ENCODE measurements at places on chromosomes 7 and 10.

DNA sequence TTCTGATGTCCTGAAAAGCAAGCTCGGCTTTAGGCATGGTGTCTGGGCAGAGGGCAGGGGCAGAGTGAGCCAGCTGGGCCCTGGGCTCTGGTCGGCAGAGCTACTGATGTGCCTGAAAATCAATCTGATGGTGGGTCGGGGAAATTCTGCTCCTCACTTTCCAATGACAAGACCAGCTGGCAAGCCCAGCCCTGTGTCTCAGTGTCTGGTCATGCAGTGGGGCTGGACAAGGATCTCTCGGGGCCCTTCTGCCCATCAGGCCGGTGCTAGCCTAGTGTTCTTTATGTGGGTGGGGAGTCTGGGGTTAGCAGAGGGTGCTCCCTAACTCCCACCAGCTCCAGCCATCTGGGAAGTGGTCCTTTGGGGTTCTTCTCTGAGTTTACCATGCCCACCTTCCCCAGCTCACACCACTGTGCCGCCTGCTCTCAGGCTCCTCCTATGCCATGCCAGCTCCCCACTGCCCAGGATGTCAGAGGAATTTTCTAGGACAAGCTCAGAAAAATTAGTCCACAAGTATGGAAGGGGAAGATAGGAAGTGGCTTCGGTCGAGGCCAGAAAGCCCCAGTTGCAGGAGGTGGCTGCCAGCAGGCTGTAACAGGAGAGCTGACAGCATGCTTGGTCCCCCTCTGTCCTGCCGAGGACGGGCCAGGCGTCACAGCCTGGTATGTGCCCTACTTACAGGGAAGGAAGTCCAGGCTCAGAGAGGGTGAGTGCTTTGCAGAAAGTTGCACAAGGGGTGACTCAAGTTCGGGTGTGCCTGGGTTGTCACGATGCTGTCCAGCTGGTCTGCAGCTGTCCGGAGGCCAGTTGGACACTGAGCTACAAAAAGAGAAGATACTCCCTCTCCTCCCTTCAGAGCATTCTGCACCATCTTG, 135.2 kb downstream of the ADCY1 start:
- DNase-seq, result no peak

GRCh38 chr10:110679486-110680272, 35.5 kb downstream of the RBM20 start:
- DNase-seq, result no peak

DNA sequence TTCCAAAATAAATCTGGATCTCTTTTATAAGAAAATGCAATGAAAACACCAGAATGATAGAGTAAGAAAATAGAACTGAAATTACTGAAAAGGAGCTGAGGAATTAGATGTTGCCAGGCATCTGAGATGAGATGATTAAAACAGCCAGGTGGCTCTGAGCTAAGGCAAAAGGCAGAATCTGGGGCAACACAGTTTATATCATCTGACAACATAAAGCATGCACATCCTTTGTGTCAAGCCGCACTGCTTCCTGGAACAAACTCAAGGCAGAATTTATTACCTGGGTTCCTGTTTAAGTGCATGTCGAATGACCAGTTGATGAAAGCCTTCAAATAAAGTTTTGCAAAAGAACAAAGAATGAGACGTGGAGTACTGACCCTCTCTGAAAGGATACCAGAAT, 247.0 kb downstream of the SNX10 start:
- DNase-seq, result no peak

GRCh38 chr10:93346694-93347093, 135.4 kb downstream of the MYOF start:
- DNase-seq, result no peak

- DNase-seq, result no peak
Observed at GRCh38 chr7:9217204-9217603, 783.8 kb downstream of the NXPH1 start.

- DNase-seq, result no peak
Observed at GRCh38 chr10:15123749-15124184, 26.6 kb downstream of the RPP38 start.

- DNase-seq, result peak; percentile 71
Observed at GRCh38 chr10:132163278-132163765, 23.4 kb upstream of the DPYSL4 start.

DNA sequence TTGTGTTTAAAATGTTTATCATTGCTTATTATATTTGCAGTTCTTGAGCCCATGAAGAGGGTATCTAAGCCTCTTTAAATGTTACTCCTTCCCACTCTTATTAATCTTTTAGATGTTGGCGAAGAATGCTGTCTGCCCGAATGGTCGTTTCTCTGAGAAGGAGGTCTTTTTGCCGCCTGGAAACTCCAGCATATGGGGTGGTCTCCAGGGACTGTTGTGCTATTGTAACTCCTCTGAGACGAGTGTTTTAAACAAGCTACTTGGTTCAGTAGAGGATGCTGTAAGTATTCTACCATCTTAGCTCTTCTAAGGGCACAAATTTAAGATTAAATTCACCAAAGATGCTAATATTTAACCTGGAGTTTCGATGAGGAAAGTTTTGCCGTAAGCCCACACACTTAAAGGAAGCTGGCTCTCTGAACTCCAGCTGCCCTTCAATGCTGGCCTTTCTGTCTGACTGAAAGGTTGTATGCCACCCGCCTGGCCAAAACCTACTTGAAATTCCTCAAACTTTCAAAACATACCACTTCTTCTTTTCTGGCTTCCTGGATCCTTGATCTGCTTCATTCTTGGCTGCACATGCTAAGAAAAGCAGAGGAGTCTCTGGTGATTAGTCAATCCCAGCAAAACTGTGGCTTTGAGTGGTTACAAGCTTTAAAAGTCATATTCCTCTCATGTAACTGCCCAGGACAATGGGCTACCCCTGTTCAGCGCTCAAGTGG, 74.7 kb downstream of the ABCA13 start:
- no peak for DNase-seq

GRCh38 chr7:53609185-53609584, 573.8 kb downstream of the POM121L12 start:
- no peak for DNase-seq

- peak; percentile 94 for DNase-seq
Observed at GRCh38 chr10:69045441-69046300, 42.2 kb upstream of the SRGN start.

DNA sequence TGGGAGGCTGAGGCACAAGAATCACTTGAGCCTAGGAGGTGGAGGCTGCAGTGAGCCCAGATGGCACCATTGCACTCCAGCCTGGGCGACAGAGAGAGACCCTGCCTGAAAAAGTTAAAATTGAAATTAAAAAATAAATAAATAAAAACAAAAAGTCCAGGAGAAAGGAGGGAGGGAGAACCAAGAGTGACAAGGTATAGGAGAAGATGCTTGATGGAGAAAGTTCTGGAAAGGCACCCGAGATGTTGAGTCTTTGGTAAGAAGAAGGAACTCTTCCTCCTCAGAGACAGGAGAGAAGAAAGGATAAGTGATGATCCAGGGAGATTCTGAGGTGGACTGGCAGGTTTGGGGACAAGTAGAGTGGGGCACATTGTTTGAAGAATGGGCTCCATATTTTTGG, 17.4 kb upstream of the LBX1 start:
- no peak for DNase-seq

GRCh38 chr10:108375691-108376090, 1211.2 kb upstream of the SORCS1 start:
- no peak for DNase-seq

DNA sequence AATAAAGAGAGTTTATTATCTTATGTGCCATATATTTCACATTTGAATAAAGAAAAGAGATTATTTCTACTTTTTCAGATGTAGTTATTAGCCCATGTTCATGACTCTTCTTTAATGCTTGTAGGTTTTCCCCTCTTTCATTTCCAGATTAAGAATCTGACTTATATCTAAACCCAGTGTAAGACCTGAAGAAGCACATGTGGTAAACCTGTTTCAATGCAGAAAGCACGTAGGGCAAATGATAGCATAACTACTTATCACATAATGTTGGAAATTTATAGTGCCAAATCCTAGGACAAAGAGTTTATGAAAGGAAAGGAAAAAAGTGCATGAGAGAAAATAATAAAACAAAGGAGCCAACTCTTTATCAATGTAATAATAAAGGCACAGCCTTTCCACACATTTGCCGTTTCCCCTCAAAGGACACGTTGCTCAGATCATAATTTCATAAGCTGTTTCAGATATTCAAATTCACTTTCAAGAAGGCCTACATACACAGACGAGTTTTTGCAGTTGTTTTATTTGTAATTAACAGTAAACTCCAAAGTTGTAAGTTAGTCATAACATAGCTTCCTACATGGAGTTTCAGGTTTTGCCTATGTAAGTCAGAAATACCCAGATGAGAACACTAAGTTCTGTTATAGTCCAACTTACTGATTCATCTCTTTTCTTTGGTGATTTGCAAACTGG, 88.8 kb upstream of the MDFIC start:
- DNase-seq, result no peak

- no peak for DNase-seq
Observed at GRCh38 chr10:12742771-12743170, 258.7 kb downstream of the CCDC3 start.

GRCh38 chr7:39647816-39648215, 24.4 kb downstream of the RALA start:
- DNase-seq, result no peak

DNA sequence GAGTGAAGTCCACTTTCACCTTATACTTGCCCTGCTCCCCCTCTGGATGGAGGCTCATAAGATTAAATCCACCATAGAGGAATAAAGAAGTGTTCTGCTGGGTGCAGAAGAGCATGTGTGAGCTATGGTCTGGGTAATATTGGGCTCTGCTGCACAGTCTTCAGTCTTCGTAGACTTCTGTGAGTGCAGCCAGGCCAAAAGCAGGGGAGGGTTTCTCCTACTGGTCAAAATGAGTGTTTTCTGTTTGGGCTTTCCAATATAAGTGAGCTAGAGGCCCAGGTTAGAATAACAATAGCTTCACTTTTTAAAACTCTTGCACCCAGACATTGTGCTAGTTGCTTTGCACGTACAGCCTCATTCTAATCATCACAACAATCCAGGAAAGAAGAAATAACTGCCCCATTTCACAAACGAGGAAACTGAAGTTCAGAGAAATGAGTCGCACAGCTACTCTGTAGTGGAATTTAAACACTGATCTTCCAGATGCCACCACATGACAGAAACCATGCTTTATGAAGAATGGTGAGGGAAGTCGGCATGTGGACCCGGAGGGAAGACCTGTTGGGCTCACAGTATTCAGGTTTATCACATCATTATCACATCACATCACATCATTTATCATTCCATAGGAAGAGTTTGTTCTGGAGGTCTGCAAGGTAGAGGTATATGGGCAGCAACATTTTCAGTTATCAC, 23.8 kb upstream of the MSMB start:
- no peak for DNase-seq

- DNase-seq, result no peak
Observed at GRCh38 chr10:7606951-7607404, 59.8 kb downstream of the ITIH5 start.

DNA sequence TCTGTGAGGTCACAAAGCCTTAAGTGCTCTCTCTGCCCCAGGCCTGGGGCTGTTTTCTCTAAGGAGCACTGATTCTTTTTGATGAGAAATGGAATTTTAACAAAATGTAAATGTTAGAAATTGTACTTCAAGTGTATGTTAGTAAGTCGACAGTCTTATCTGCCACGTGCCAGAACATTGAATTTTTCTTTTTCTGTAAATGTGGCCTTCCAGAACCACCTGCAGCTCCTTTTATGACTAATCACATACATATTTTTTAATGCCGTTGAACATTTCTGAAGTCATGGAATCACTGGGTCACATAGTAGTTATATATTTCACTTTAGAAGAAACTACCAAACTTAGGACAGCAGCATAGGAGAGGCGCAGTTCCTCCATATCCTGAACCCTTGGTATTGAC, 38.0 kb downstream of the UBE3C start:
- DNase-seq, result no peak

- no peak for DNase-seq
Observed at GRCh38 chr7:24521917-24522623, 51.2 kb upstream of the PALS2 start.

DNA sequence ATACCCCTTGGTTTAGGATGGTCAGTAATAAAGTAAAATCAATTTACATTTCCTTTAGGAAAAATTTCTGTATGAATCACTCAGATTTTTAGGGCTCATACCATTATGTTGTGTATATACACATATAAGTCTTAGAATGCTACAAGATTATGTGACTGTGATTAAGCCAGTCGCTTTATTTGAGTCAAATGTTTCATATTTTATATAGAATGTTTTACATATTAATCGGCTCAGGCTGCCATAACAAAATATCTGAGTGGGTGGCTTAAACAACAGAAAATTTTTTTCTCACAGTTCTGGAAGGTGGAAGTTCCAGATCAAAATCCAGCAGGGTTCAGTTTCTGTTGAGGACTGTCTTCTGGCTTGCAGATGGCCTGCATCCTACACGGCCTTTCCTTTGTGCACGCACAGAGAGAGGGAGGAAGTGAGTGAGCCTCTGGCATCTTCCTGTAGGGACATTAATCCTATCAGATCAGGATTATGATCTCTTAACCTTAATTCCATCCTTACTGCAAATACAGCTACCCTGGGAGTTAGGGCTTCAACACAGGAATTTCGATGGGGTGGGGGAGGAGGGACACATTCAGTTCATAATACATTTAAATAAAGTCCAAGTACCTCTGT, 198.0 kb downstream of the PHF14 start:
- DNase-seq, result no peak

GRCh38 chr10:85446827-85447226, 919.8 kb downstream of the GRID1 start:
- no peak for DNase-seq

- DNase-seq, result peak; percentile 93
Observed at GRCh38 chr7:116211006-116211912, 920 bp downstream of the TES start.

DNA sequence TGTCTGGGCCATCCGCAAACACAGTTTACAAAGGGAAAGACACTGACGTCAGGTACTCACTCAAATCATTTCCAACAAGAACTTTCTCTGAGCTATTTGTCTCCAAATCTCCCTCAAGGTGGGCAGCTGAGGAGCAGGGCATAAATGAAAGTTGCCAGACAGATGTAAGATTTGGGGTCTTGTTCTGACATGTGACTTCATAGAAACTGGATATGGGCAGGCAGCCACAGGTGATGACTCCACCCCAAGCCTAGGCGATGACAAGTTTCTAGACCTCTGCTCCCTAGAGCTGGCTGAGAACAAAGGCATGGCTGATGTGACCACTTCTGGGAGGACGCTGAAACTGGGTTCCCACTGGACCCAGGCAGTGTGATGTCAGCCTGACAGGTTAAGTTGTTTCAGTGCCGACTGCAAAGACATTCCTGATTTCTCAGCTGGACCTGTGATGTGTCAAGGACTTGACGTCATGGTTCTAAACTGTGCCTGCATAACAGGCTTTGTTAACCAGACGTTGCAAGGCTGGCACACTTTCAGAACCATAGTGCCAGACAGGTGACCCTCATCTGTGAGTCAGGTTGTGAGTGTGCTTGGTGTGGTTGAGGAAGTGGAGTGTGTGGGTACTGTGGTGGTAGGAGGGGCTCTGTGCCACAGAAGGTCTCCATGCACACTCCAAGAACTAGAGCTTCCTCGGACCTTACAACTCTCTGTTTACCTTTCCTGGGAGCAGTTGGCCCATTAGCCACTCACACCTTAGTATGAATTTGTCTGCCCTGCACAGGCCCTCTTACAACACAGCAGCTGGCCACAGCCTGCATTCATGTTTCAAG, 39.9 kb upstream of the EBF3 start:
- DNase-seq, result no peak

GRCh38 chr10:109947111-109947920, 24.0 kb upstream of the XPNPEP1 start:
- DNase-seq, result no peak

- no peak for DNase-seq
Observed at GRCh38 chr7:156684661-156685060, 44.1 kb downstream of the RNF32 start.

- DNase-seq, result peak; percentile 76
Observed at GRCh38 chr7:150898475-150899011, 46.2 kb downstream of the AOC1 start.

Measured in OCI-M1 (cell line).